Nucleus accumbens (tissue), 56 donors: ENCODE measurements at places on chromosomes 3 and 15.

- no peak for DNase-seq
Observed at GRCh38 chr3:151214459-151214858, 11.4 kb upstream of the GPR171 start.

DNA sequence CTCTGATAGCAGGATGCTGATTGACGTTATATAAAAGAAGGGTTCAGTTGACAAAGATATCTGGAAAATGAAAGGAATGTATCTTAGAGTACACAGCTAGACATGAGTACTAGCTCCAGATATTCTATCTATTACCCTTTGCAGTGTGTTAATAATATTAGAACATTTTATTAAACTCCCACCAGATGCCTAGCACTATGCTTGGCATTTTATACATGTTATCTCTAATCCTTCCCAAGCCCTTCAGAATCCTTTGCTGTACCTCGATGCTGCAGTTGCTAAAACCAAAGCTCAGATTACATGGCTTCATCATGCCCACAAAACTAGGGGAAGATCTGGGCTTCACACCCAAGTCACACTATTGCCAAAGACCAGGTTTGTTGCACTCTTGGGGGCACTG lies 350.1 kb upstream of the AZI2 start:
- DNase-seq, result no peak

DNA sequence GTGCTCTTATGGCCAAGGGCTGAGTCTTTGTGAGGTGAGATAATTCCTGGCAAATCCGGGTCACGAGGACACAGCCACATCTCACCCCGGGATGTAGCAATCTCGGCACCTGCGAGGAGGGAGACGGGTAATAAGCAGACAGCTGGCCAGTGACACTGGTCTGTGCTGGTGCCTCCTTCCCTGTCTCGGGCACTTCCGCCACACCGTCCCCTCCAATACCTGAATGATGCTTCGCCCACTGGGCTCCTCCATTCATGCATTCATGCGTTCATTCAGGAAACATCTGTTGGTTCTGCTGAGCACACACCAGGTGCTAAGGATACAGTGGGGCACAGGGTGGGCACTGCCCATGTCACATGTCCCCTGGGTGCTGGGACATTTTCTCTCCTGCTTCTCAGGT lies 60.1 kb downstream of the ATP10A start:
- no peak for DNase-seq

- DNase-seq, result no peak
Observed at GRCh38 chr3:40477666-40478065, 744 bp downstream of the ZNF619 start.

DNA sequence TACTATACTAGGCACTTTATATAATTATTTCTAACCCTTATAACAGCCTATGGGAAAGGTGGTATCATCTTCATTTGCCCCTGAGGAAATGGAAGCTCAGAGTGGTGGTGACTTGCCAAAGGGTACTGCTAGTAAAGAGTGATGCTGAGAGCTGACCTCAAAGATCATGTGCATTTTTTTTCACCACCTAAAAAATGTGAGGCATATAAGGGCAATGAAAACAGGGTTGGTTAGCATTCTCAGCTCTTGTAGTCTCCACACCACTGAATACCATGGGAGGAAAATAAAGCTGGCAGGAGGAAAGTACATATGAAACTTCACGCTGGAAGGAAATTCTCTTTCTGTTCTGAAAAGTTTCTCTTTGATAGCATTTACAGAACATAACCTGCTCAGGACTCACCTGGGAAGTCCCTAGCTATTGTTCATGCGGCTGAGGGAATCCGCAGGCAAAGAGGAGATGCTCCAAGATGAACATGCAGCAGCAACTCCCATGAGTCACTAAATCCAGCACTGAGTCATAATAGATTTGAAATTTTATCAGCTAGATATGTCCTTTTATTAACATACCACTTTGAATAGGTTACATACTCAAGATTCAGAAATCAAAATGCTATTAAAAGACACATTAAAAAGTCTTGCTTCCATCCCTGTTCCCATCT lies 17.3 kb downstream of the FAIM start:
- DNase-seq, result no peak

DNA sequence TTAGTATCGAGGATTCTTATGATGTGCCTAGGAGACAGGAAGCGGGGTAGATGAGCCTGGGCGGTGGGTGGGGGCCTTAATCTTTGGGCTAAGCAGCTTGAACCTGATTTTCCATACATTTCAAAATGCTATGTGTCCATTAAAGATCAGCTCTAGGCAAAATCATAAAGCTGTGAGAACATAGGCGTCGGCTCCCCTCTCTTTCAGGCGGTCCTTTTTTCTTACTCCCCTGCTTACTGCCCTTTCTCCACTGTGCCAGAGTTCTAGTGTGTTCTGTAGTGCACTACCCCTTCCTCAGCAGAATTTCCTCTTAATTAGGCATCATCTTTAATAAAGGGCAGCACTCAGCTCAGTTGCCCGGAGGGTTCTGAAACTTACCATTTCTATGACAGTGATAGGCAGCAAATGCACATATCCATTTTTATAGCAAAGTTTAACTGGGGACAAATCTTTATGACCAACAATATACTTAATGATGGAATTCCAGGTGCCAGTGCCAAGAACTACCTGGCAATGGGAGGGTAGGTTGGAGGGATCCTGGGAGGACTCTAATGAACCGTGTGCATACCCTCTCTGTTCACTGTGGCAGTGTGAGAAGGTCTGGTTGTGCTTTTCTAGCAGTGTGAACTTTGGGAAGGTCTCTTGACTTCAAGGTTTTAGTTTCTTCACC lies 404.5 kb upstream of the TPM1 start:
- DNase-seq, result no peak

DNA sequence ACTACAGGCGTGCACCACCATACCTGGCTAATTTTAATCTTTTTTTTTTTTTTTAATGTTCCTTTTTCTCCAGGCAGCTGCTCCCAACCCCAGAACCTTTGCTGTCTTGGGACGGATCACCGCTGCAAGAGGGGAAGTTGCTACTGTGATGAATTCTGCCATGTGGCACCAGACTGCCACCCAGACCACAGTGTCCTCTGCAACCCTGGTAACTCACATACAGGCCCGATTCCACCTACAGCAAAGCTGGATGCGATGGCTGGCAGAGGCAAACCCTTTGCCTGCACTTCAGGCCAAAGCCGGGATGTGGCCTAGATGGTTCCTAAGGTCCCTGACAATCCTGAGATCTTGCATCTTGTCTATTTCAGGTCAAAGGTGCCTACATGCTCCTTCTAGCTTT lies 12.7 kb upstream of the MUC20 start:
- no peak for DNase-seq

DNA sequence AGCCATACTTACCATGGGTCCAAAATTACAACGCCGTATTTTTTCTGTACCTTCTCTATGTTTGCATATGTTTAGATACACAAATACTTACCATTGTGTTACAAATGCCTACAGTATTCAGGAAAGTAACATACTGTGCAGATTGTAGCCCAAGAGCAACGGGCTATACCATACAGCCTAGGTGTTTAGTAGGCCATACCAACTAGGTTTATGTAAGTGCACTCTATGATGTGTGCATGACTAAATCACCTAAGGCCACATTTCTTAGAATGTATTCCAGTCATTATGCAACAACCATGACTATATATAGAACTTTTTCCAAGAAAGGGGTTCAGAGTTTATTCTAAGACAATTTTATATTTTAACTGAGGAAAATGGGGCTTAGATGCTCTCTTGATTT lies 411.7 kb downstream of the MAGI1 start:
- no peak for DNase-seq

GRCh38 chr3:100210772-100211135 lies 50.0 kb upstream of the TBC1D23 start:
- no peak for DNase-seq

GRCh38 chr3:155805204-155805801 lies 775 bp downstream of the C3orf33 start:
- no peak for DNase-seq

- no peak for DNase-seq
Observed at GRCh38 chr3:100629421-100630127, 20.2 kb downstream of the ADGRG7 start.

DNA sequence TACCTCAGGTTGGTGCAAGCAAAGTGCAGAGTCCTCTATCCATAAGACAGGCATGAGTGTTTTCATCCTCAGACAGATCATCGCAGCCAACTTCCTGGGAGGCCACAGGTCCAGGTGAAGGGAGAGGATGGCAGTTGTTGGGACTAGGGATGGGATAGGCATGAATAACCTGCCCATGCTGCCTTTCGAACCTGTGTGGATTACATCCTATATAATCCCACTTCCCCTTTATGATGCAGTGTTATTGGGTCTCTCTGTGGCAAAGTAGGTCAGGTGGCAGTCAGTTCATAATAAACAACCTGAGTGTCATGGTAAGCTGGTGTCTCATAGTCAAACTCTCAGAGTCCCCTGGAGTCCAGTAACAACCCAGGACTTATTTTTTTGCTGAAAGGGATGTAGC lies 40.4 kb downstream of the CCR3 start:
- no peak for DNase-seq

- DNase-seq, result no peak
Observed at GRCh38 chr3:100277255-100277800, 16.5 kb downstream of the TBC1D23 start.

GRCh38 chr3:174710612-174711011 lies 148.5 kb upstream of the NAALADL2 start:
- no peak for DNase-seq

DNA sequence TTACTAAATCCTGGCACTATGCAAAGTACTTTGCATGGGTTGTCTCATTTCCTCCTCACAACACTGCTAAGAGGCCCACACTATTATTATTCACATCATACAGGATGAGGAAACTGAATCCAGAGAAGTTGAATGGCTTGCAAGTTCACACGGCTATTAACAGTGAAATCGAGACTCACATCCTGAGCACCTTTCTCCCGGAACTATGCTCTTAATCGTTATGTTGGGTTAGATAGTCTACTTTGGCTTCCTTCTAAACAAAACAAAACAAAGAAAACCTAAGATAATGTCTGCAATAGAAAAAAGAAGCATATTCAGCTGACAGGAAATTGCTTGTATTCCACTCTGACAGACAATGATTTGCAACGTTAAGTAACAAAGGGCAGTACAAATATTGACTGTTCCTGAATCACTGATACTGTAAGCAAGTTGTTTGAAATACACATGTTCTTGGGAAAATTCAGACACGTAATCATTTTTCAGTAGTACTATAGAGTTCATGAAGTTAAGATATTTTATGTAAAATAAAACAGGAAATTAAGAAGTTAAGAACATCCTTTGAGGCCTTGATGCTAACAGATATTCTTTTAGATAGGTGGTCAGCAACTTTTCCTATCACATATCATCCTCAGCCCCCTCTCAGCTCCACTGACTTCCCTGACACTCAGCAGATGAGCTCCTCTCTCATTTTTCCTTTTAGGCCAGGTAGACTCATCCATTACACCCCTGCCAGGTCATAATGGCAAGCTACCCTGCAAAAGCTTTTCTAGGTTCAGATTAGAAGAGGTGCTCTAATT lies 40.7 kb downstream of the C2CD4B start:
- DNase-seq, result no peak

- DNase-seq, result no peak
Observed at GRCh38 chr3:194890091-194890490, 204.4 kb downstream of the FAM43A start.

- DNase-seq, result no peak
Observed at GRCh38 chr15:99434506-99435112, 131.2 kb upstream of the MEF2A start.

DNA sequence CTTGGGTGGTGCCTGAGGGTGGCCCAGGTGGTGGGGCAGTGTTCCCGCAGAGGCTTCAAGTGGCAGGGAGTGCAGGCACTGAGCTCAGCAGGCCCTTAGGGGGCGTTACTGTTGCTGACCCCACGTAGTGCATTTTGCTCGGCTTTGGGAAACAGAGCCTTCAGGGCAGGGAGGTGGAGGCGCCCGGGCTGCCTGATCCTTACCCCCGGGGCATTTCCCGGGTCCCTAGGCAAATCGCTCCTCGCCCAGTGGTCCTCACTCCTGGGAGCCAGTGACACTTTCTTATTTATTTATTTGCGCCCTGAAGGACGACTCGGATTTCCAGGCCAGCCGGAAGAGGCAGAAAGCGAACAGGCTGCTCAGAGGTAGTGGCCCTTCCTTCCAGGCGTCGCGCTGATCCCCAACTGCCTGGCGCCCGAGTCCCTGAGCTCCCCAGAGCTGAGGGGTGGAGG lies 10.1 kb upstream of the FOXB1 start:
- DNase-seq, result no peak

GRCh38 chr3:184742676-184743135 lies 30.8 kb upstream of the MAGEF1 start:
- DNase-seq, result no peak

GRCh38 chr3:34388830-34389229 lies 590.4 kb downstream of the PDCD6IP start:
- no peak for DNase-seq

DNA sequence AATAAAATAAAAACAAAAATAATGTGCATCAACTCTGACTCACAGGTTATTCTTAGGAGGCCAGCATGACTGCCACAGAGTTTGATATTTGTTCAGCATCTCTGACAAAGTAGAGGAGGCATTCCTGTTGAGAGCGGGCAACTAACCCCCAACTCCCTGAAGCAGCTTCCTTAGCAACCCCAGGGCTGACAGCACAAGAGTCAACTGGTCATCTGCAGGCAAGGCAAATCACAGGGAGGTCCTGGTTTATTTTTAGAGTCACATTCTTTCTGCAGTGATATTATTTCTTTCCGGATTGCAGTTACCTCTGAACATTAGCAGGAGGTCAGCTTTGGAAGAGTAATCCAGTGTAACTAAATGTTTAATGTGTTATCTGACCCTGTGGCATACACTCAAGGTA lies 273.0 kb downstream of the PLCL2 start:
- no peak for DNase-seq

- no peak for DNase-seq
Observed at GRCh38 chr3:107263269-107264021, 113.8 kb upstream of the CCDC54 start.

DNA sequence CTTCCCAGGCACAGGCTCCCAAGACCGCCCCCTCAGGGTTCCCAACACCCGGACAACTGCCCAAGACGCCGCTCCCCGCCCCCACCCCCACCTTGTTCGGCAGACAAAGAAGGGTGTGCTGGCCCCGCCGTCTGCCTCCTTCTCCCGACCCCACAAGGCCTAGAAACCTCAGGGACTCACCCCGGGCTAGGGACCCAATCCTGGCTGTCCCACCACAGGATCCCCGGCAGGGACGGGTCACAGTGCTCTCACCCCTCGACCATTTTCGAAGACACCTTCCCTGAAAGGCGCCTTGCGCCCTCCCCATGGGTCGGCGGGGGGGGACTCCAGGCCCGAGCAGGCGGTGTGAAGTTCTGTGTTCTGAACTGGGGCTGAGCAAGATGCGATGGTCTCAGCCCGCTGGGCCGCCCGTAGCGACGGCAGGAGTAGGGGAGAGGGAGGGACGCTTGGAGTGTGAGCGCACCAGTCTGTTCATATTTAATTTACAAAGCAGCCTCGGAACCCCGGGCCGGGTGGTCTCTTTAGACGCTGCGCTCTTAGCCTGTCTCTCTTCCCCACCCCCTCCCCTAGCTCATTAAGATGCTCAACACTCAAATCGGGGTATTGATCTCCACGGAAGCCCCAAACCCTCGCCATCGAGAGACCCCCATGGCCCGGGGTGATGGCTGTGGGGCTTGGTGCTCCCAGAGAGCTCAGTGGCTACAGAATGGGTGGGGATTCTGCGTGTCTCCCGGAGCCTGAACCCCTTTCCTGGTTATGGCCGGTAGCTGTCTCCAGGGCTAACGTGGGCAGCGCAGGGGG lies 1.4 kb upstream of the ISLR2 start:
- DNase-seq, result no peak

- no peak for DNase-seq
Observed at GRCh38 chr3:96213393-96213792, 601.0 kb upstream of the EPHA6 start.
